Left lung (tissue), 14 donors: ENCODE measurements at places on chromosomes 12 and 14. TPM values are rescaled to one million over a fixed set of nuclear protein-coding genes. Genes with fewer than 3 reads are reported as not detected.

The P2RX7 gene
- total RNA-seq: 11.6 TPM

The CMA1 gene
- total RNA-seq: not detected

The COPZ1 gene
- total RNA-seq: 184 TPM

The HSPA2 gene
- 10.6 TPM for total RNA-seq

The SLC35E3 gene
- 12.3 TPM for total RNA-seq

The MOK gene
- total RNA-seq: 10.1 TPM

The ASCL4 gene
- total RNA-seq: not detected

The CIROP gene
- not detected for total RNA-seq

The PLEKHD1 gene
- total RNA-seq: 0.61 TPM

- no peak for DNase-seq
These were observed 22.8 kb downstream of the TPCN1 start for GRCh38 chr12:113244047-113244460.

DNA sequence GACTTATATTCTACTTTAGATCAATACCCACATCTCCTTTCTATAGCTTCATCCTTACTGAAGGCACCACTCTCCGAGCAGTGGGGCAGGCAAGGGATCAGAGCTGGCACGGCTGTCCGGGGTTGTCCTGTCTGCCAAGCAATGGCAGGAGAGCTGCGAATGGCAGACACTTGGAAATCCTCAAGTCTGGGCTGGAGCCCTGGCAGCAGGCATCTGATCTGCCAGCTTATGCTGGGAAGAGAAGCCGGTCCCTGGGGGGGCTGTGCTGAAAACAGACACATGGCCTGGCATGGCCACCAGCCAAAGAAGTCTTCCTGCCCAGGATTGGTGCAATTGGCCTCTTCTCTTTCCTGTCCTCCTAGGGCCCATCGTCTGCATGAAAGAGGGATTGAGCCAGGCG, 280.2 kb upstream of the PWP1 start:
- no peak for DNase-seq

GRCh38 chr12:124700810-124701592, 133.6 kb upstream of the NCOR2 start:
- DNase-seq: peak; percentile 79

GRCh38 chr14:31084385-31084784, 58.2 kb upstream of the STRN3 start:
- DNase-seq: no peak

- DNase-seq: no peak
These were observed 25.9 kb upstream of the PPFIBP1 start for GRCh38 chr12:27498149-27498548.

- DNase-seq: no peak
These were observed 9.0 kb downstream of the PTPN11 start for GRCh38 chr12:112427760-112428159.

GRCh38 chr12:131905081-131905629, 10.7 kb downstream of the ULK1 start:
- no peak for DNase-seq

DNA sequence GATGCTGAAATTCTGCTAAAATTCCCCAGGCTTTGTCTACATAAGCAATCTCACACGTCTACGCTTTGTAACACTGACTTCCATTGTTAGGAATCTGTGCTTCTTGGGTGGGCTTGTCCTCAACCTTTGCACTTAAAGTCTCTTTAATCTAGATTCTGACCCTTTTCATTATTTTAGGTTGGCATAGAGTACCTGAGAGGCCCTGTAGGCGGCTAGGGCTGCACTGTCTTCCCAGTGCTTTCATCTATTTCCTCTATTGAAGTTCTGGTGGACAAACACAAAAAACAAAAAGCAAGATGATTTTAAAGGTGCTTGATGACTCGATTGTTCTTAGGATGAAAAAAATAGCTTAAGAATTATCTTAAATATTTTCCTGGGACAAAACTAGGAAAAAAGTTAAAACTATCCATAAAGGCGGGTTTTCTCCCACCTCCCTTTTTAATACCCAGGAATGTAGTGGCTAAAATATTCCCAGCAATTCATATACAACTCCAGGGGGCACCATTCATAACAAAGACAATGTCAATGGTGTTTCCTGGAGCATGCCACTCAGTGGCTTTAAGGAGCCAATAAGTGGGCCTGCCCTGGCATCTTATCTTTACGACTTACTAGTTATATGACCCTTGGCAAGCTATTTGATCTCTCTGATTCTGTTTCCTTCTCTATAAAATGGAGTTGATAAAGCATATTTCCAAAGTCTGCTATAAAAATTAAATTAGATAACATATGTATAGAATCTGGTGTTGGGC, 197.5 kb downstream of the STXBP6 start:
- no peak for DNase-seq

GRCh38 chr12:110134691-110135411, 10.7 kb downstream of the IFT81 start:
- DNase-seq: no peak

DNA sequence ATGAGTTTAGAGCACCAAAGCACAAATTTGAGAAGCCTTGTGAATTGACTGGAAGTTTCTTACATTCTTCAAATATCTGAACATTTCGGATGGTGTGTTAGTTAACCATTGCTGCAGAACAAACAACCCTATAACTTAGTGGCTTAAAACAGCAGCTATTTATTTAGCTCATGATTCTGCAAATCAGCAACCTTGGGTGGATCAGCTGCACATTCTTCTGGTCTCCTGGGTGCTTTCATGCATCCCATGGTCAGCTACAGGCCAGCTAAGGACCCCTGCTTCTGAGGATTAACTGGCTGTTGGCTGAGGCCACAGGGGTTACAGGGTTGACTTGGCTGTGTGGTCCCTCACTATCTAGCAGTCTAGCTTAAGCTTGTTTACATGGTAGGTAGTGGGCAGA, 114.0 kb upstream of the HIF1A start:
- no peak for DNase-seq

GRCh38 chr12:106696681-106697417, 77.6 kb upstream of the RIC8B start:
- DNase-seq: no peak

- DNase-seq: no peak
These were observed 9.3 kb upstream of the NFYB start for GRCh38 chr12:104147346-104147745.

- DNase-seq: no peak
These were observed 1.0 kb upstream of the CAMKK2 start for GRCh38 chr12:121297435-121297991.

DNA sequence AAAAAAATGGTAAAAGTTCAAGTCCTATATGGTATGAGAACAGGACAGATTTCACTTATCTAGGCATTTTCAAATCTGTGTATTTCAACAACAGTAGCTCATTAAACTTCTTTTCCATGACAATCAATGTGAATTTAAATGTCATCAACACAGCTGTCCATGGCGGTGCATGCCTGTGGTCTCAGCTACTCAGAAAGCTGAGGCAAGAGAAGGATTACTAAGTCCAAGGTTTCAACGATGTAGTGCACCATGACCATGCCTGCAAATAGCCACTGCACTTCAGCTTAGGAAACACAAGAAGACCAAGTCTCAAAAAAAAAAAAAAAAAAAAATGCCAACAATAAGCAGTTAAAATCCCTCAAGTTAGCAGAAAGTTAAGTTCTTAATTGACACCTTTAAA, 214.6 kb downstream of the C12orf50 start:
- DNase-seq: no peak

- no peak for DNase-seq
These were observed 50.3 kb downstream of the VRK1 start for GRCh38 chr14:96847451-96847850.

DNA sequence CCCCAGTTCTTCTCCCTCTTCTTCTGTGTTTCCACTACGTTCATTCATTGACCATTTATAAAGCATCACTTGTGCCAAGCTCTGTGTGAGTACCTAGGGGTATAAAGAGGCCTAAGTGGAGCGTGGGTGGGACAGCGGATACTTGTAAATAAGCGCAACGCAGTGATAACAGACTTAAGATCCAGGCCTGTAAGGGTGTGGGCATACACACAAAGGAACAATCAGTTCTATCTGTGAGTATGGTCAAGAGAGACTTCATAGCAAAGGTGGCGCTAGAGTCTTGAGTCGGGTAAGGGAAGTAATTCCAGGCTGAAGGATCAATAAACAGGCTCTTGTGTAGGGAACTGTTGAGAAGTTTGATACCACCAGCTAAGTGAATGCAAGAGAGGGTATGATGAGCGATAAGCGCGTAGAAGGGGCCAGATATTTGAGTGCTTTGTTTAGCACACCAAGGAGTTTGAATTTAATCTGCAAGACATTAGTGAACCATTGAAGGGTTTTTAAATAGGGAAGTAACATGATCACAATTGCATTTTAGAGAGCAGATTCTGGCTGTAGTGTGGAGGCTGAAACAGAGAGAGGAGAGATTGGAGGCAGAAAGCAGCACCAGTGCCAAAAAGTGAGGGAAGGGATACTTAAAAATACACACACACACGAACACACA, 1.0 kb upstream of the GXYLT1 start:
- no peak for DNase-seq

GRCh38 chr14:59301354-59301753, 112.9 kb downstream of the DAAM1 start:
- DNase-seq: no peak

- DNase-seq: no peak
These were observed 598.4 kb downstream of the RPL10L start for GRCh38 chr14:46053221-46053620.

GRCh38 chr12:10362828-10363657, 26.8 kb downstream of the KLRK1 start:
- DNase-seq: no peak

- no peak for DNase-seq
These were observed 92.6 kb downstream of the BEGAIN start for GRCh38 chr14:100494645-100495044.

GRCh38 chr12:95615749-95616148, 64.5 kb upstream of the USP44 start:
- no peak for DNase-seq

DNA sequence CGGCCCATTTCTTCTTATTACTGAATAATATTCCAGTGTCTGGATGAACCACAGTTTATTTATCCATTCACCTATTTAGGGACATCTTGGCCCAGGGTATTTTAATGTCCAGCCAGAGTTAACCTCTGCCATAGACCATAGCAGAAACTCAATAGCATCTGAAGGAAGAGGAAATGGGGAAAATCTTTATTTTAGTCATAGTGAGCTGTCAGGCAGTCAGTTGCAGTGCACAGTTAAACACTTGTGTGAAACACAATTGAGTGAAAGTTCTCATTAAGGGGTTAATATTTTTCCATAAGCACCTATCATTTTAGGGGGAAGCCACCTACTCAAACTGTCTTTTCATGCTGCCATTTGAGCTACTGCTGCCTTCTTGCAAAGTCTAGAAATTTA, 197.3 kb upstream of the PPFIA2 start:
- DNase-seq: no peak

DNA sequence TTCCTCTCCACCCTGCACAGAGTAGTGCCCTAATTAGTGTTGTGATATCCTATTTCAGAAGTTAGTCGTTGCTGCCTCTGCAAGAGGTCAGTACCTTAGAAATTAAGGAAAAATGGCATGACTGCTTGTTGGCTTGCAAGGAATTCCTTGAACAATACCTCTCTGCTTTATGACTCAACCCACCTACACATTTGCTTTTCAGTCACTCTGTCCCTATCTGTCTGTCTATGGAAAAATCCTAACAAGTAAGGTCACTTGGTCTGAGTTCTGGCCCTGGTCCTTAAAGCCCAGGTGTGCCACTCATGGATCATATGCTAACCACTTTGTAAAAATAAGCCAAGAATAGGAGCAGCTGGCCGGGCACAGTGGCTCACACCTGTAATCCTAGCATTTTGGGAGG, 116.4 kb upstream of the ATF1 start:
- no peak for DNase-seq
